ENCODE measurements at places on chromosomes 3 and 15.

- DNase-seq: no peak
These were observed 78.3 kb downstream of the ASB7 start for GRCh38 chr15:100680726-100681125.

- DNase-seq: no peak
These were observed 421.7 kb upstream of the GRM7 start for GRCh38 chr3:6439226-6439625.

GRCh38 chr3:71488391-71488809 lies 95.1 kb downstream of the FOXP1 start:
- no peak for DNase-seq

DNA sequence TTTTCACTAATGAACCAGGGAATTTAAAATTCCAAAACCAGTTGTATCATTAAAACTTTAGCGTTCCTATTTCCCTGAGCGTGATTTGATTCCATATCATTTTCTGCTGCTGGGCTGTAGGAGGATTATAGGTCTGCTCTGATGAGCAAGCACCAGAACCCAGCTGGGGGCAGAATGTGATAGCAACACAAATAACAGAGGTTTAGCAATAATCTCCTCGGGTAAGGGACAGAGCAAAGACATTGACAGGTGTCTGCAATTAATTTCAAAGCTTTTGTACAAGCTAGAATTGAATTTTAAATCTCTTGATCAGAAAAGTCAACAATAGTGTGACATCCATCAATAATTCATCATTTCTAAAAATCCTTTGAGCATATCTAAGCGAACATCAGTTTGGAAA lies 163.4 kb upstream of the RAP2B start:
- no peak for DNase-seq

DNA sequence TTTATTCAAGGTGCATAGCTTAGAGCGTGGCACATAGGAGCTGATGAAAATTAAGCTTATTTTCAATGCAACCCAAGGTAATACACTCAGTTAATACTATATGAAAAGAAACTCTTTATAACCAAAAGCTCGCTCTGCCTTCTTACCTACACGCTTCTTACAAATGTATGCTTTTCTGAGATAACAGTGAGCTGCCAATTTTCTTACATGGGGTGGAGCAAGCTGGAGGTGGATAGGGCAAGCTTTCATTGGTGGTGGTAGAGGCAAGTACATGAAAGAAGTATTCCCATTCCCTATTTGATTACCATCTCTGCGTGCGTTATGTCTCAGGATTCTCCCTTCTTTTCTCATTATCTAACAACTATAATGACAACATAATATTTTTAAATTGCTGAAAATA lies 8.9 kb downstream of the DZIP3 start:
- no peak for DNase-seq

GRCh38 chr3:49701388-49702077 lies 12.2 kb downstream of the RNF123 start:
- DNase-seq: no peak

- no peak for DNase-seq
These were observed 72.0 kb downstream of the MYO1E start for GRCh38 chr15:59300618-59301139.

DNA sequence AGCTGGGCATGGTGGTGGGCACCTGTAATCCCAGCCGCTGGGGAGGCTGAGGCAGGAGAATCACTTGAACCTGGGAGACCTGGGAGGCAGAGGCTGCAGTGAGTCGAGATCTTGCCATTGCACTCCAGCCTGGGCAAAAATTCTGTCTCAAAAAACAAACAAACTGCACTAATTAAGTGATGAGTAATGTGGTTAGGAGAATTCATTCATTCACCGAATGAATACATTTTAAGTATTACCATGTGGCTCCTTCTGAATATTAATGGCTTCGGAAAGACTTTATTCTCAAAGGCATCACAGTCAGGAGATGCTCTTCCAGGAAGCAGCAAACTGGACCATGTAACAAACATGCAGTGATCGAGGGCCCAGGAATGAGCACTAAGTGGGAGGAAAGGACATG lies 23.6 kb downstream of the SPTSSB start:
- no peak for DNase-seq

- DNase-seq: no peak
These were observed 43.7 kb downstream of the POC1A start for GRCh38 chr3:52110502-52110901.

GRCh38 chr15:68337826-68338225 lies 60.3 kb downstream of the FEM1B start:
- no peak for DNase-seq

- no peak for DNase-seq
These were observed 73.3 kb upstream of the AKAP13 start for GRCh38 chr15:85306946-85307686.

GRCh38 chr3:42264399-42265058 lies 1.5 kb downstream of the CCK start:
- no peak for DNase-seq

- DNase-seq: no peak
These were observed 1.8 kb downstream of the IGDCC3 start for GRCh38 chr15:65375871-65376607.

DNA sequence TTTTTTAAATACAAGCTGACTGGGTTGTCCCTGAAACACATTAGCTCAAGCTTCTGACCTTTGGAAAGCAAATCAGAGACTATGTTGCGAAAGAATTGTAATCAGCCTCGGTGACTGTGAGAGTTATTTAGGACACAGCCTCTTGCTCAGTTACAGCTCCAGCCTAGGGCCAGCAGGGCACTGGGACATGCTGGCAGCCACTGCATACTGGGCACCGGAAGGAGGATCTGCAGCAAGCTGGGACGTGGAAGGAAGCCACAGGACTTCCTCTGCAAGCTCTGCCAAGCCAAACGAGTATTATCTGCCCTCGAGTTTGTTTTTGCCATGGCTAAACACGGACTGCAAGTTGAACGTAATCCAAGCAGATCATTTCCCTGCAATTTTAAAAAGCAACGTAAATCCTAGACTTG lies 24.4 kb upstream of the COPG1 start:
- peak; percentile 22 for DNase-seq

GRCh38 chr3:126491221-126492013 lies 15.7 kb upstream of the ZXDC start:
- DNase-seq: no peak

- no peak for DNase-seq
These were observed 25.4 kb downstream of the CFAP100 start for GRCh38 chr3:126419886-126420786.

DNA sequence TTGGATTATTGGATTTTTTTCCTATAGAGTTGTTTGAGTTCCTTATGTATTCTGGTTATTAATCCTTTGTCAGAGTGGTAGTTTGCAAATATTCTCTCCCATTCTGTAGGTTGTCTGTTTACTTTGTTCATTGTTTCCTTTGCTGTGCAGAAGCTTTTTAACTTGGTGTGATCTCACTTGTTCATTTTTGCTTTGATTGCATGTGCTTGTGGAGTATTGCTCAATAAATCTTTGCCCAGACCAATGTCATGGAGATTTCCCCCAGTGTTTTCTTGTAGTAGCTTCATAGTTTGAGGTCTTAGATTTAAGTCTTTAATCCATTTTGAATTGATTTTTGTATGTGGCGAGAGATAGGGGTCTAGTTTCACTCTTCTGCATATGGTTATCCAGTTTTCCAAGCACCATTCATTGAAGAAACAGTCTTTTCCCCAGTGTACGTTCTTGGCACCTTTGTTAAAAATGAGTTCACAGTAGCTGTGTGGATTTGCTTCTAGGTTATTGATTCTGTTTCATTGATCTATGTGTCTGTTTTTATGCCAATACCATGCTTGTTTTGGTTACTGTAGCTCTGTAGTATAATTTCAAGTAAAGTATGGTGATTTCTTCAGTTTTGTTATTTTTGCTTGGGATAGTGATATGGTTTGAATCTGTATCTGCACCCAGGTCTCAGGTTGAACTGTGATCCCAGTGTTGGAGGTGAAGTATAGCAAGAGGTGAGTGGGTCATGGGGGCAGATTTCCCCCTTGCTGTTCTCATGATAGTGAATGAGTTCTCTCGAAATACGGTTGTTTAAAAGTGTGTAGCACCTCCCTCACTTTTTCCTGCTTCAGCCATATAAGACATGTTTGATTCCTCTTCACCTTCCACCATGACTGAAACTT lies 46.1 kb upstream of the TNFSF10 start:
- DNase-seq: no peak

DNA sequence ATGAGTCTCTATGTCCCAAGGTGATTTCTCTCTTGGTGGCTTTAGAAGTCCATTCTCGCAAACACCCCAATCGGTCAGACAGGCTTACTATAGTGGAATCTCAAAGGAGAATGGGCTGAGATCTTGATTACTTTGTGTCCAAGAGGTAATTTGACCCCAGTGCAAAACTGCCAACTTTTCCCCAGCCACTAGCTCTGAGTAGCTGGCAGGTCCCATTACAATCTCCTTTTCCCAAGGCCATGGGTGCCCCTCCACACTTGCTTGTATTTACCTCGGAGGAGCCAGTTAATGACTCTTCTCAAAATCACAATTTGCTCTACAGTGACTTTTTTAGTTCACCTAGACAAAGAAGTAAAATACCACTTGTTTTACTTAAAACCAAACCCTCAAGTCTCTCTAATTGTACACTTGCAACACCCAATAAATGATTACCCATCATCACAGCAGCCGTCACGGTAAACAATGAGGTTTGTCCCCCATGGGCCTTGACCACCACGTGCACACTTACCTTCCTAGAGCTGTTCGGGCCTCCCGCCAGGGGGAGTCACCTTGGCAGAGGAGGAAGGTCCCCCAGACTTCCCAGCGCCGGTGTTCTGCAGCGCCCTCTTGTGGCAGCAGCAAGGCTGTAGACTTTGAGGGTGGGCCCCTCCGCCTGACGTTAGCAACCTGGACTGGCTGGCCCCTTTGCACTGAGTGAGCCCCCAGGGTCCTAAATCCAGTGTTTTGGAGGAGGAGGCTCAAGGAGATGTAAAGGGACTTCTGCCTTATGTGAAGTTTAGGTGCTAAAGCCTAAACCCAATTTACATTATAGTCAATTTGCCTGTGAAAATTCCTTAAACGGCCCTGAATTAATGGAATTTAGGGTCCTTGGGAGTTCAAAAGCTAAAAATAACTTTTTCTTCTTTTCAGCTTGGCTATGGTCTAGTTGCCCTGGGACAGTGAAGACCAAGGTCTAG lies 18.7 kb upstream of the HDAC11 start:
- DNase-seq: no peak

DNA sequence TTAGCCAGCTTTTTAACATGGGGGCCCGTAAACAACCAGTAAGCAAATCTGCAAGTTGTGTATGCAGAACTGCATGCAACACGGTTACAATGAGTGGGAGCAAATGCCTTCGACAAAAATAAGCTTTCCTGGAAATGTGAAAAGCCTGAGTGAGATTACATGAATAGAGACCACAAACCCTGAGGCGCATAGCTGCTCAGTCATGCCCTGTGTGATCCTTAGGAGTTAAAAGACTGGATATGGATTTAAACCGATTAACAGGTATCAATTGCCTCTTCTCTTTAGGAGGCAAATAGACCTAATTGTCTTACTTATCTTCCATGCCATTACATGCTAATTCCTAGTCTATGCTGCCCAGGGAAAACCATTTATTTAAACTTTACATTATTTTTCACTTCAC lies 810.3 kb downstream of the ROBO1 start:
- DNase-seq: no peak

GRCh38 chr15:90362936-90363212 lies 10.8 kb downstream of the ZNF774 start:
- no peak for DNase-seq

GRCh38 chr3:128730471-128730870 lies 4.5 kb downstream of the RAB7A start:
- DNase-seq: no peak

DNA sequence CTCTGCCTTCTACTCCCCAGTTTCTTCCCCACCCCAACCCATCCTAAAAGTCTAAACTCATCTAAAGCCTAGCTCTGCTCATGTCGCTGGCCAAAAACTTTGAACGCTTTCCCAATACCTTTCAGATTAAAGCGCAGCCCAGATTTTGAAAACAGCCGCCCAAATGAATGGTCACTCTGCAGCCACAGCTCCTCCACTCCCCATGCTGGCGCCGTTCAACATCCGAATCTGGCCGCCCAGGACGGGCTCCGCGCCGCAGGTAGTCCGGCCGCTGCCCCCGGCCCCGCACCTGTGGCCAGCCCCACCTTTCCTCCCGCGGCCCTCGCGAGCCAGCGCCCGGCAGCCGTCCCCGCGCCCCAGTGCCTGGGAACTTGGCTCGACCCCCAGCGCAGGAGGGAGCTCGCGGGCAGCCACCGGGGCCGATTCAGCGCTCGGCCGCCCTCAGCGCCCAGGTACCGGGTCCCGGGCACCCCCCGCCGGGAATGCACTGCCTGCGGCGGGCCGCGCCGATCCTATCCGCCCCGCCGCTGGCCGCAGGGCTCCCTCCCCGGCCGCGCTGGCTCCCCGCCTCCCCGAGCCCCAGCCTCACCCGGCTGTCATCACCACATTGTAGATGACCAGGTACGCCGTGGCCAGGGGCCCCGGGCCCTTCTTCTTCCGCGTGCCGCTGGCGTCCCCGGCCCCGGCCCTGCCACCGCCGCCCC lies 417 bp downstream of the HACD2 start:
- DNase-seq: peak; percentile 69

- DNase-seq: no peak
These were observed 21.8 kb upstream of the ERICH6 start for GRCh38 chr3:150725548-150725947.

GRCh38 chr3:195892105-195893043 lies 16.0 kb downstream of the TNK2 start:
- DNase-seq: peak; percentile 86

DNA sequence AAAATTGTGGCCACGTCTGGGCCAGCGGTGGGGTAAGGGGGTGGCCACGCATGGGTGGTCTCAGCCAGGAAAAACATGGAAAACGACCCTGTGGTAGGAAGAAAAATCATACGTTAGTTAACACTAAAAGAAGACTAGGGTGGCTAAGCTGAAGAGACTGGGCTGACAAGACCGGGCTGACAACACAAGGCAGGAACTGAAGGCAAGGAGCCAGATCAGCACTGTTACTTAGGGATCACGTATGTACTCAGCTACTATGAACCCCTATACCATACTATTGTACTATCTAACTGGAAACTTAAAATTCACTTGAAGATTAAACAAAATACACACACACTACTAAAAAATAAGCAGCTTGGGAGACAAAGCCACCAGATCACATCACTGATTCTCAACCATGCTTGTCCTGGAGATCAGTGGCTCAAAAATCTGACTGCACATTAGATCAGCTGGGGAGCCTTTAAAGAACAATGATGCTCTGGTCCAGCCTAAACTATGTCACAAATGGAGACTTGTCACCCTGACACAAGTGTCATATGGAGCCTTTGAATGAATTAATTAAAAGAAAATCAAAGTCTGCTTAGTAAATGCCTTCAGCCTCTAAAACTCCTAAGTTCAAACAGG lies 442.2 kb downstream of the SHQ1 start:
- no peak for DNase-seq

- no peak for DNase-seq
These were observed 123.4 kb upstream of the MB21D2 start for GRCh38 chr3:193040836-193041672.

DNA sequence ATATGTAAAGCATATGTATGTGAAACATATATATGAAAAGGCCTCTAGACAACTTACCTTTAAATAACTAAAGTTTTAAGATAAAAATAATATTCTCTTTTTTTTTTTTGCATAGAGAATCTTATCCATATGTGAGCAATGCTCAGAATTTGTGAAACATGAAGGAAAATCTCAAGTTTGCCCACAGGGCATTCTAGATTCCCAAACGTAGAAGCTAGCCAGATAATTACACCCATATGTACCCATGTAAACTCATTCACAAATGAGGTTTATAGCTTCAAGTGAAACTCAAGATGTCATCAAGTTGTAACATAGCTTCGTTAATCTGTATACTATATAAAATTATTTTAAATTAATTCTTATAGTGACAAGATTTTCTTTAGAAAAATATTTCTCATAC lies 537.3 kb upstream of the NR2F2 start:
- DNase-seq: no peak

- no peak for DNase-seq
These were observed 153.5 kb upstream of the COL8A1 start for GRCh38 chr3:99484871-99485270.
